Umbilical cord (tissue), 2 donors: ENCODE measurements at places on chromosomes 7 and 10.
A peak's percentile ranks its signal among the peaks of the same experiment; 100 is the strongest.

- peak; percentile 88 for DNase-seq
These were observed 25.8 kb downstream of the TMEM254 start for GRCh38 chr10:80104066-80104926.

DNA sequence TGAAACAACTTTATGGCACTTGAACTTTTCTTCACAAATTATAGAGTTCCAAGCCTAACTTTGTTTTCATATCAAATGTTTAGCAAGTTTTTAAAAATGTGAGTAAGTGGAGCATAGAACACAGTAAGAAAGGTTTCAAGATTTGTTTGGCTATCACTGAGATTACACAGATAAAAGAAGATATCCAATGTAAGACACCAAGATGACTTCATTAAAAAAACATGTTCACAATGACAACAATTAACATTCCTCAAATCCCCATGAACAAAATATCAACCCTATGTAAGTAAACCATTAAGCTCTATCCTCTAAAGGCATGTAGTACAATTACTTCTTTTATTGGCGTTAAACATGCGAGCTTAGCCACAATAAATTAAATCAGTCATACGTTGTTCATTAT lies 129.7 kb downstream of the RELN start:
- no peak for DNase-seq

- DNase-seq, result peak; percentile 74
These were observed 48.8 kb downstream of the DAGLB start for GRCh38 chr7:6398943-6399342.

DNA sequence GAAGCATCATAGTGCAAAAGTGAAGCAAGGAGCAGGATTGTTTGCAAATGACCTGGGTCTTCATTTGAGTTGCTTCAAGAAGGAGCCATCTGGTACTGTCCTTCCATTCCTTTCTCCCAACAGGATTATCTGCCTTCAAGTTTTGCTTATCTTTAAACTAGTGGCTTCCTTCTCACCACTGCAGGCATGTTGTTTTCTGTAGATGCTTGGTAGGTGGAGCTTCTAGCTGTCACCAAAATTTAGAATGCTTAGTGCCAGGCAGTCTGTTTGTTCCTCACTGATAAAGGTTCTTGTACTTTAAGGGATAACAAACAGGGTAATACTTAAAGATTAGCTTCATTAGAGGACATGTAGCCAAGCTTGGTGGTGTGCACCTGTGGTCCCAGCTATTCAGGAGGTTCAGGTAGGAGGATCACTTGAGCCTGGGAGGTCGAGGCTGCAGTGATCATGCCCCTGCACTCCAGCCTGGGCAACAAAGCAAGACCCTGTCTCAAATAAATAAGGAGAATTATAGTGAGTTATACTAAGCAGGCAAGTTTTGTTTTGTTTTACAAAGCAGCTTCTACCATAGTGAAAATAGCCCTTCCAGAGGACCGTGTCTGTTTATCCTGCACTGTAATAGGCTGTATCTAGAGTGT lies 5.7 kb downstream of the ARL5B start:
- no peak for DNase-seq

DNA sequence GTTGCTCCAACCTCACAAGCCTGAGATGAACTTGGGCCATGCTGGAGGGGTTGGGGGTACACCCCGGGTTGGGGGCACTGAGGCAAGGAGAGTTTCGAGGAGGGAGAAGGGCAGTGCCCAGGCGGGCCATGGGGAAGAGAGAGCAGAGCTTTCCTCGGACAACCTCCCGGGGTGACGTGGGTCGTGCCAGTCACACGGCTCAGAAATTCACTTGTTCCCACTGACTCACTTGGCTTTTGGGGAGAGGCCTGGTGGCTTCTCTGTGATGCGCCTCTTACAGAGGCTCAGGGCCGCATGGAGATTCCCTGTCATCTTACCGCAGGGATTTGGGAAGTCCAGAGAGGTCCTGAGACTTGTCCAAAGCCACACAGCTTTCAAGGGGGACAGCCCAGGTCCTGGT lies 2.9 kb downstream of the LAT2 start:
- DNase-seq, result no peak

- no peak for DNase-seq
These were observed 14.6 kb downstream of the ATP5F1C start for GRCh38 chr10:7802606-7803005.

GRCh38 chr7:94252971-94253370 lies 141.7 kb upstream of the COL1A2 start:
- no peak for DNase-seq

GRCh38 chr7:116554436-116554835 lies 29.6 kb downstream of the CAV1 start:
- DNase-seq, result no peak

GRCh38 chr10:11325817-11326216 lies 285.6 kb downstream of the USP6NL start:
- DNase-seq, result peak; percentile 59
